Tongue (tissue), 3 donors: ENCODE measurements at places on chromosomes 1 and 21. TPM values are rescaled to one million over a fixed set of nuclear protein-coding genes. Genes with fewer than 3 reads are reported as not detected.

FCN3 gene
- total RNA-seq = 0.82 TPM

CEP104 gene
- 36.5 TPM for total RNA-seq

CHIA gene
- not detected for total RNA-seq

HTR1D gene
- not detected for total RNA-seq

IL20 gene
- not detected for total RNA-seq

ACBD3 gene
- 69.0 TPM for total RNA-seq

CLK2 gene
- total RNA-seq = 26.1 TPM

CD1E gene
- total RNA-seq = not detected

PLA2G2A gene
- 1.7 TPM for total RNA-seq

FCRLA gene
- 1.4 TPM for total RNA-seq

TMEM240 gene
- 2.4 TPM for total RNA-seq

CLCN6 gene
- 16.3 TPM for total RNA-seq

DNA sequence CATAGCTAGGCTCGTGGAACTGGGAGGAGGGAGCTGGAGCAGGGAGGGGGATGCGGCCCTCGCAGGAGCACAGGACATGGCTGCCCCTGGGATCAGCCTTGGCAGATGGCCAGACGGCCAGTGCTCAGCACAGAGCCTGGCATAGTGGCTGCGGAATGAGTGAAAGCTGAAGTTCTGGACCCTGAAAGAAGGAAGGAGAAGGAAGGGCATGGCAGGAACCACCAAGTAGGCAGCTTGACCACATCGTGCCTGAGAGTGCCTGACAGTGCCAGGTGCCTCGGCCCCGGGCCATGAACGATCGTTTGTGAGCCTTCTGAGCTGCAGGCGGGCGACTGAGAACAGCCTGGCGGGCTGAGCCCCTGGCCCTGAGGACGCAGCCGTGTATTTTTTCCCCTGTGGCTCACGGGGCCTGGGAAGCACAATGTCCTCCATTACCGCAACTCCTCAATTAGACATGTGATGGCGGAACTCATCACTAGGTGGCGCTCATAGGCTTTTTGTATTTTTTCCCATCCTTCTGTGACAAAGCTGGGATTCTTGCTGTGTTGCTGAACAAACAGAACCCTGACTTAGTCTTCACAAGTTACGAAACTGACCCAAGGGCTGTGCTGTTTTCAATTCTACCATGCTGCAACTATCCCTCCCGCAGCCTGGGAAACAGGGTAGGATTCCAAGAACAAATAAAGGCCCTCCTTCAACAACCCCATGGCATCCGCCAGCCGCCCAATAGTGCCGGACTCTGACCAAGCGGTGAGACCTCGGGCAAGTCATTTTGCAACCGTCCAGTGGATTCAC, 29.9 kb upstream of the TMEM61 start:
- DNase-seq = peak; percentile 94

GRCh38 chr1:20602851-20603450, 14.1 kb downstream of the CDA start:
- DNase-seq = no peak

DNA sequence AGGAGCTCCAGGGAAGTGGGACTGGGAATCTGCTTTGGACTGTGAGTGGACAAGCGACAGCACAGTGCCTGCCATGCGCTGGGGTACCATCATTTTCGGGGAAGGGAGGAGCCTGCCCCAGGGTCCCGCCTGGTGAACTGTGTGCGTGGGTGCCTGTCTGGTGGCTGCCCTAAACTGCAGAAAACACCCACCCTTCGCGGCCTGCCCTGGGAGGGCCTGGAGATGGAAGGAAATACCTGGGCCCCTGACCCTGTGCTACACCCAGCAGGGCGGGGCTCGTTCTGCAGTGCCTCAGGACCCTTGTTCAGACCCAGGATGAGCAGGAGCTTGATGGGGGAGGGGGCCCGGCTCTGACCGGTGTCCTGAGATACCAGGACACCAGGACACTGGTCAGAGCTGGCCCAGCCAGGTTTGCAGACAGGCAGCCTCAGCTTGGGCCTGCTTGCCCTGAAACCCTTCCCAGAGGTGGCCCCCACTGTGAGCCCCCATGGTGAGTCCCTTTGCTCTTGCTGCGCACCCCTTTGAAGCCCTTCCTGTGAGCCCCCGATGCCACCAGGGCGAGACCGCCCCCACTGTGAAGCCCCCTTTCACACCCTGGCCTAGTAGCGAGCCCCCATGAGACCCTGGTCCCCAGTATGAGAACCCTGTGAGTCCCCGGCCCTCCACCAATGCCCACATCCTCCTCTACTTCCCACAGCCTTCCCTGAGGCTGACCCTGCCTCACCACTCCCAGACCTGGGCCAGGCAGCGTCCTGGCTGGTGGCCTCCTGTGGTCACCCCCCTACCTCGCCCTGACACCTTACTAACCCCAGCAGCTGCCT, 2.6 kb downstream of the GJC2 start:
- no peak for DNase-seq

DNA sequence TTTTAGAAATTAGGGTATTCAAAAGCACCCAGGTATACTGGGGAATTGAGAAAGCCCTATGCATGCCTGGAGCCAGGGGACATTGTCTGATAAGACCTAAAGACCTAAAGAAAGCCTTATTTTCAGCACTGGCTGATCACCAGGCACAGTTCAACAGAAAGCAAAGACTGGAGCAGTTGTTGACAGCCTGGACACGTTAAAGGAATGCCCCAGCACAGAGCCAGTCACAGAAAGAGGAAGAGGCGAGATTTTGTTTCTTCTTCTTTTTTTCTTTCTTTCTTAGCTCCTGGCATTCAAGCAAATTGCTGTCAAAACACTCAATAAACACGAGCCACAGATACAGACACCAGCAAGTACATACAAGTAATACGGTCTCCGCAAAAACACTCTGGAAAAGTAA, 40.4 kb downstream of the RNF187 start:
- DNase-seq = no peak

GRCh38 chr1:95994643-95995042, 726.9 kb upstream of the PTBP2 start:
- no peak for DNase-seq

GRCh38 chr1:204398197-204399125, 13.2 kb downstream of the PPP1R15B start:
- DNase-seq = peak; percentile 83

DNA sequence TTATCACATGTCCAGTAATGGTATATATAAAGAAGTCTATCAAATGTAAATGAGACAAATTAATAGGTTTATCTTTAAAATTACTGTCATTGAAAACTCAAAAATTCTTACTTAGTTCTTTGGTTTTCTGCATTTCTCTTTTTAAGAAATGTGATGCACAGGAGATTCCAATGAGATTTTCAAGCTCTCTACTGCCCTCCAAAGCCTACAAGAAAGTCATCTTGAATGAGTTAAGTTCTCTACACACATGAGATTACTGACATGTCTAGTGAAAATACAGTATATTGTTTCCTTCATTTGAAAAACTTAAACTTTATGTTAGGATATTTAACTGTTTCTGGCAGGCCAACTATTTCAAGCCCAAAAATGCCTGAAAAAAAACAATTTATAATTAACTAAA, 68.8 kb downstream of the ITGB3BP start:
- DNase-seq = no peak

DNA sequence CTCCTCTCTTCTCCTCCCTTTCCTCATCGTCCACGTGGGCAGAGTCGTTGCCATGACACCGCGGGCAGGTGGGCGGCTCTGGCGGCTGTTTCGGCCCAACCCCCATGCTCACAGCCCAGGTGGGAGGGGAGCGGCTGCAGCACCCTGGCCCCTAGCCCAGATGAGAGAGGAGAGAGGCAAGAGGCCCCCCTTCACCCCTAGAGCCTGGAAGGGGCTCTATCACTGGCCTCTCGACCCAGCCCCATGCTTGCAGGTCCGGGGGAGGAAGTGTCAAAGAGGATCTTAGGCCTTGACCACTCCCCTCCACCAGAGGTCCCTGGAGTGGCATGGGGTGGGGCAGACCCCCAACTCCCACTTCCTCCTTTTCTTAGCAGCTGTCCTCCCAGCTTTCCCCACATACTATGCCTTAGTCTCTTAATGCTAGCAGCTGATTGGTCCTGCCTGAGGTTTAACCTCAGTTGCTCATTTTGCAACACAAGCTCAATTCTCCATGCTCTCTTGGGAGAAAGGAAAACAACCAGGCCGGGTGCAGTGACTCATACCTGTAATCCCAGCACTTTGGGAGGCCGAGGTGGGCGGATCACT, 10.4 kb downstream of the DLGAP3 start:
- no peak for DNase-seq

DNA sequence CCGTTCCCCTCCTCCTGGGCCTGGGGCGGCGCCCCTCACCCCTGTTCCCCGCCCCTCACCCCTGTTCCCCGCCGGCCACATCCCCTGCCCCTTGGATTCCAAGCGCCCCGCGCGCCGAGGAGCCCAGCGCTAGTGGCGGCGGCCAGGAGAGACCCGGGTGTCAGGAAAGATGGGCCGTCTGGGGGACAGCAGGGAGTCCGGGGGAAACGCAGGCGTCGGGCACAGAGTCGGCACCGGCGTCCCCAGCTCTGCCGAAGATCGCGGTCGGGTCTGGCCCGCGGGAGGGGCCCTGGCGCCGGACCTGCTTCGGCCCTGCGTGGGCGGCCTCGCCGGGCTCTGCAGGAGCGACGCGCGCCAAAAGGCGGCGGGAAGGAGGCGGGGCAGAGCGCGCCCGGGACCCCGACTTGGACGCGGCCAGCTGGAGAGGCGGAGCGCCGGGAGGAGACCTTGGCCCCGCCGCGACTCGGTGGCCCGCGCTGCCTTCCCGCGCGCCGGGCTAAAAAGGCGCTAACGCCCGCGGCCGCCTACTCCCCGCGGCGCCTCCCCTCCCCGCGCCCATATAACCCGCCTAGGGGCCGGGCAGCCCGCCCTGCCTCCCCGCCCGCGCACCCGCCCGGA, at the start of gene TP73:
TP73 (plus strand) TSS at position 587 of the 618 bp plus-strand sequence. CDS start 29,850 bp downstream, outside the sequence.
- peak; percentile 46 for DNase-seq

- DNase-seq = no peak
Measured at GRCh38 chr1:55088413-55088812, 49.1 kb downstream of the PCSK9 start.

DNA sequence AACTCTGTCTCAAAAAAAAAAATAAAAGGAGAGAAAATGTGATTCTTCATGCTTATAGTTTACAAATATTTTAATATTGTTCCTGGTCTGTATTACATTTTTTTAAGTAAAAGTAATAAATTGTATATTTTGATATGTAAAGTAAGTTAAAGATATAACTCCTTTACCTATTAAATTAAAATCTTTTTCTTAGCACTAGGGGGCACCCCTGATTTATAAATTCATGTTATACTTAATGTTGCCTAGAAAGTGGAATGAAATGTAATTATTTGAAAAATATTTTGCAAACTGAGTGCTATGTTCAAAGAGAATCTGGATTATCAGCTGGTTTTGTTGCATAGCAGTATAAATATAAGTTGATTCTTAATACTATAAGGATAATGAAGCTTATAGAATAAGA, 49.2 kb downstream of the RALGPS2 start:
- DNase-seq = peak; percentile 75

GRCh38 chr1:175130649-175131045, 61.9 kb downstream of the KIAA0040 start:
- no peak for DNase-seq

- peak; percentile 95 for DNase-seq
Measured at GRCh38 chr1:54973205-54973921, 7.1 kb upstream of the TMEM61 start.

DNA sequence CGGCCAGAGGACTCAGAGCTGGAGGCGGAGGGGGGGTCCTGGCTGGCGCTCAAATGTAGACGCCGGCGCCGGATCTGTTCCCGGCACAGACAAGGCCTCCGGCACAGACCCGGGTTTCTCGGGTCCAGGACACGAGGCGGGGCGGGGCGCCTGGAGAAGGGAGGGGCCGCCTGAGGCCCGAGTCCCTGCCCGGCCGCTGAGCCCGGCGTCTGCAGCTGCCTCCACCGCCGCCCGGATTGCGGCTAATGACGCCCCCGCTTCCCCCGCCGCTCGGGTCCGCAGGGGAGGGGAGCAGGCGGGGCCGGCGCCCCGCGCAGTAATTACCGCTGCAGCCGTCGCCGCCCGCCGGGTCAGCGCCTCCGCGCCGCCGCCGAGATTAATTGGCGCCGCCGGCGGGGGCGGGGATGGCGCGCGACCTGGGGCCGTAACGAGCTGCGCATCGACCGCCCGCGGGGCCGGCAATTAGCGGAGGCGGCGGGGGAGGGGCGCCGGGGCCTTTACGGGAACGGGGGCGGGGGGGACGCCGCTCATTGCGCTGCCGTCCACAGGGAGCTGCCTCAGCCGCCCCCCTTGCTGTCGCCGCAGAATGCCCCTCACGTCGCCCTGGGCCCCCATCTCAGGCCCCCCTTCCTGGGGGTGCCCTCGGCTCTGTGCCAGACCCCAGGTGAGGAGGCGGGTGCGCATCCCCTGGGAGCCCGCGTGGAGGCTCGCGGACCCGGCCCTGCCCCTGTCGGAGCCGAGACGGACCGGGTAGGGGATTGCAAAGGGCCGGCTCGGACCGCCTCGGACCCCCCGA, 17.3 kb downstream of the NOC2L start:
- peak; percentile 85 for DNase-seq

DNA sequence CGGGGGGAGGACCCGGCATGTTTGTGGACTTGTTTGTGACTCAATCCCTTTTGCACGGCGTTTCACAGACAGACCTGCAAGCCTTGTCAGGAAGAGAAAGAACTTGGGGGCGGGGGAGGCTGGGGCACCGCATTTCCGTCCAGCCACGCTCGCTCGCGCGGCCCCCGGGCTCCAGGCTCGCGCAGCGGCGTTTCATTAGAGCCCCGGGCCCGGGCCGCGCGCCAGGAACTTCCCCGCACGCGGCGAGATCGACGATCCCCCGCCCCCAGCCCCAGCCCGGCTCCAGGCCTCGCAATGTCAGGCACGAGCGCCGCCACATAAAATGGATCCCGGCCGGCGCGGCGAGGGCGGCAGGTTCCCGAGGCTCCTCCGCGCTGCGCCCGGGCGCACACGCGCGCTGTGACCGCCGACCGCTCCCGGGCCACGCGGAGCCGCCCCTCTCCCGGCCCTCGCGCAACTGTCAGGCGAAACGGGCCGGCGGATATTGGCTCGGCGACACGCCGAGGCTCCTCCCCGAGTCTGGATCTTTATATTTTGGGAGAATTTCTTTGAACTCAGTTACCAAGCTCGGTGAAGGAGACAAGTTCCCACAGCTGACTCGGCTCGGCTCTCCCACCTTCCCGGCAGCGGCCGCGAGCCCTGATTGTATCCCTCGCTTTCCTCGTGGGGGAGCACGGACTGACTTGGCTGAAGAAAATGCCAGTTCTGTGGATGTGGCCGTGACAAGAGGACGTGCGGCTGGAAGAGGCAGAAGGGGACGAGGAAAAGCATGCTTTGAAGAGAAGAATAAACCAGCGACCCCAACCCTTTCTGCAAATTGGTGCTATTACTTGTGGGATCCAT, at the start of gene KIF26B:
KIF26B (plus strand) TSS at position 557 of the 843 bp plus-strand sequence. CDS start 440 bp downstream, outside the sequence.
- peak; percentile 64 for DNase-seq

DNA sequence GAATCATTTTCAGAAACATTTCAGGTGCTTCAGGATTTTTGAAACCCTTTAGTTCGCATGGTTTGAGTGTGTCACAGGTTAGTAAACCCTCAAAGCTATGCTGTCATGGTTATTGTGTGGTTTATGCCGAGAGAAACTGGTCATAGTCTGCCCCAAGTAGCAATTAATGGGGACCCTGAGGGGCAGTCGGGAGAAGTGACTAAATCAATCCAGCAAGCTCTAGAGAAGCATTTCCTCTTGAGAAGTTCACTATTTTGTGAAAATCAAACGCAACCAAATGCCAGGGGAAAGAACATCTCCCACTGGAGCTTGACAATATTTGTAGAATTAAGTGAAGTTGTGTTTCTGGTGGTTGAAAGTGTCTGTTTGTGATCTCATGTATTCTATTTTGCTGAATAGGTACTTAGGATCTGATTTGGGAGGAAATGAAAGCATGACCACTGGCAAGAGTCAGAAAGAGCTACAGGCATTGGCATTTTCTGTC, 63.0 kb upstream of the BACH1 start:
- DNase-seq = no peak

GRCh38 chr1:159872891-159873290, 10.4 kb upstream of the VSIG8 start:
- DNase-seq = no peak
